Subcutaneous adipose tissue (tissue), 4 donors: ENCODE measurements at places on chromosomes 11 and 22. TPM values are rescaled to one million over a fixed set of nuclear protein-coding genes. Genes with fewer than 3 reads are reported as not detected.

PCSK7 gene
- total RNA-seq, result 26.2 TPM

CPT1B gene
- 20.3 TPM for total RNA-seq

SPTBN2 gene
- 15.3 TPM for total RNA-seq

SLC15A3 gene
- total RNA-seq, result 27.7 TPM

CLDN5 gene
- total RNA-seq, result 147 TPM

FGF19 gene
- total RNA-seq, result not detected

ARHGAP1 gene
- total RNA-seq, result 45.2 TPM

C1QTNF4 gene
- 1.1 TPM for total RNA-seq

CCDC179 gene
- total RNA-seq, result not detected

PNPLA3 gene
- 6.6 TPM for total RNA-seq

OR8G5 gene
- total RNA-seq, result 1.5 TPM

NCF4 gene
- total RNA-seq, result 35.2 TPM

KRTAP5-10 gene
- total RNA-seq, result not detected

CCDC87 gene
- total RNA-seq, result 0.17 TPM

FAM227A gene
- total RNA-seq, result not detected

MRGPRX2 gene
- total RNA-seq, result not detected

NAALAD2 gene
- total RNA-seq, result 3.2 TPM

CDC42EP1 gene
- total RNA-seq, result 11.3 TPM

OR51B4 gene
- total RNA-seq, result not detected

CELSR1 gene
- 1.3 TPM for total RNA-seq
